ENCODE measurements at places on chromosomes 6 and 20.

DNA sequence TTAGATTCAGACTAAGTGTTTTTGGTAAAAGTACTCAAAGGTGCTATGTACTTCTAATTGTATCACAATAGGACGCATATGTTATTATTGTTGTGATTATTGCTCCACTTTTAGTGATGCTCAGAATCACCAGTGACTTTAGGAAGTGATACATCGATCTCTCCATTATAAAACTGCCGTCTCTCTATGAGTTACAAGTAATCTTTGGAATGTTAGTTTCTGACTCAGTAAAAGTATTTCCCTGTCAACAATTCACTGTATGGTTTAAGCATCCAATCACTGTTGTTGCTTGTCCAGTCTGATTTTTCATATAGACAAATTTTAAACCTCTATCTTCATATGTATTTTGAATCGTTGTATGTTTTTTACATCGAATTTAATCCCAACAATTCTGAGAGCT lies 9.4 kb downstream of the DCBLD1 start:
- DNase-seq = no peak

GRCh38 chr6:110485491-110485890 lies 9.1 kb upstream of the SLC22A16 start:
- DNase-seq = no peak

DNA sequence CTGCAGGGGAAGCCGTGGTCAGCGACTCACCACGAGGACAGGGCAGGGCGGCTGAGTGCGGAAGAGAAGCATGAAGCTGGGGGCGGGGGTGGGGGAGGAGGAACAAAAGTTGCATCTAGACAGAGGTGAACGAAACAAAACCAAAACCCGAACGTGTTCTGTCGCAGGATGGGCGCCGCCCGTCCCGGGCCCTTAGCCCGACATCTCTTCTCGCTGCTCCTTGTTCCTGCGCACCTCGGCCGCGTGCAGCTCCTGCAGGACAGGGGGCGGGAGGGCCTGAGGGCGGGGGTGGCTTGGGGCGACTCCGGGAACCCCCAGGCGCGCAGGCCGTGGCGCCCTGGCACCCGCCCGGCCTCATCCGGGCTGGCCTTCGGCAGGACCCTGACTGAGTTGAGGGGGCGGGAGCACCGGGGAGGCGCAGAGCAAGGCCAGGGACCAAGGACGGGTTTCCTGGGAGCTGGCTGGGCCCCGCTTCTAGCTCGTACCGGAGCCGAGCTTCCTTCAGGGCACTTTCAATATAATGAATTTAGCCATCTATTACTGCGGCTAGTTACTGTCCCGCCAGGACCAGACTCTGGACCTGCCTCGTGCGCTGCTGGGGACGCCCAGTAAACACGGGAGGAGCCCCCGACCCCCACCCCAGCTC lies 12.0 kb downstream of the STMN3 start:
- peak; percentile 57 for DNase-seq

GRCh38 chr6:170052991-170053821 lies 237.7 kb downstream of the DLL1 start:
- no peak for DNase-seq

- no peak for DNase-seq
Observed at GRCh38 chr6:82178759-82179112, 68.8 kb downstream of the IBTK start.

DNA sequence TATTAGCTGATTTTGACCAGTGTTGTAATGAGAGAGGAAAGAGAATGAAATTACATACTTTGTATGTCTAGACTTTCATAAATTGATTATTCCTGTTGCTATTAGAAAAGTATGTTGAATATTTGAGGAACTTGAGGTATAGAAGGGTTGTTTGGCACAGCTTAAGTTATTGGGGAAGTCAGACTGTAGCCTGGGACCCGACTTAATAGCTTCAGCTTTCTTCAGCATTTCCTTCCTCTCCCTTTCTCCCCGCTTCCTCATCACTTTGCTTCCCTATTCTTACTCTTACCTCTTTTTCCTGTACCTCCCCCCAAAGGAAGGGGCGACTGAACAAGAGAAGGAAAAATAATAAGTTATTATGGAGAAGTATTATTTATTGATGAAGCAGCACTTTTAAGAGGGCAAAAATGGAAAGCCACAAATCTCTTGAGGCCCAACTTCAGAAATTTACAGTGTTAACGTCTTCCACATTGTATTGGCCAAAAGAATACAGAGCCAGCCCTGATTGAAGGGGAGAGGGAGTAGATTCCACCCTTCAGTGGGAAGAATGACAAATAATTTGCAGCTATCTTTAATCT lies 7.4 kb downstream of the SENP6 start:
- no peak for DNase-seq

DNA sequence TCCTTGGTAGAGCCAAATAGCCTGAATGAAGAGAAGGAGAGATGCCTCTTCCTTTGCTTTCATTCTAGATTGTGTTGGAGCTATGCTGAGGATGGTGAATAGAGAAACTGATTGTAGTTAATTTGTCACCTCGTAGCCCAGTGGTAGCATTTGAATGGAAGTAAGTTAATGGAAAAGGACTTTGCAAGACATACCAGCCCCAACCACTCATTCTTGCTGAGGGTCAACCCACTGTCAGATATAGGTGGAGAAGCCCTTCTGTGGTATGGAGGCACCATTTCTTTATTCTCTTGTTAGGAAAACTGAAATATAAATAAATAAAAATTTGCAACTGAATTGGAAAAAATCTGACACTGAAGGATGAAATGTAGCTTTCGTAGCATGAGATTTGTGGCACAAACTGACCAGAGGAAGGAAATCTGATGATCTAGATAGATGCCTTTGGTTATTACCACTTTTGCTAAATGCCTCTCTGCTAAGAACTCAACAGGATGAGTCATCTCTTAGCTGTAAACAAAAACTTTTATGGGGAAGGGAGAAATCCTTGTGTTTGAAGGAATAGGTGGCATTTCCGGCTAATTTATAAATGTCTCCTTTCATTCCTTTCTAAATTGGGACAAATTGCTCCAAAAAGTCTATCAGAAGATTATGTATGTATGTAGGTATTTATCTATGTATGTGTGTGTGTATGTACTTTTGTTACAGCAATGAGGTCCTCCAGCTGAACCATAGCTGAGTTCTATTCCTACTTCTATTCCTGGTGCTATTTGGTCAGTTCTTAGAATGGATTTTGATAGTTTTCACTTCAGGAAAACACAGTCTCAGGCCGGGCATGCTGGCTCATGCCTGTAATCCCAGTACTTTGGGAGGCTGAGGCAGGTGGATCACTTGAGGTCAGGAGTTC lies 76.5 kb upstream of the SUPT3H start:
- DNase-seq = no peak

DNA sequence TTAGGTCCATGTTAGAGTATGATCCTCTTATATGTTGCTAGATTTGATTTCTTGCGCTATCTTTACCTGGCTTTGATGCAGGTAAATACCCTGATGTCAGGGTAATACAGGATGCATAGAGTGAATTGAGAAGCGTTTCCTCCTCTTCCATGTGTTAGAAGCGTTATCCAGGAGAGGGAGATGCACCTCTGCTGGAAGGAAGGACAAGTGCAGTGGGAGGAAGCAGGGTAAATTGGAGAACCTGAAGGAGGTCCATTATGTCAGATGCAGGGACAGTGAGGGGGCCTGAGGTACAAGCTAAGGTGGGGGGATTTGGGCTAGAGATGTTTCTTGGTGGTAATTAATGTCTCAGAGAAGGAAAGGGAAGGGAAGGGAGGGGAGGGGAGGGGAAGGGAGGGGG lies 7.7 kb downstream of the SHLD1 start:
- DNase-seq = no peak

DNA sequence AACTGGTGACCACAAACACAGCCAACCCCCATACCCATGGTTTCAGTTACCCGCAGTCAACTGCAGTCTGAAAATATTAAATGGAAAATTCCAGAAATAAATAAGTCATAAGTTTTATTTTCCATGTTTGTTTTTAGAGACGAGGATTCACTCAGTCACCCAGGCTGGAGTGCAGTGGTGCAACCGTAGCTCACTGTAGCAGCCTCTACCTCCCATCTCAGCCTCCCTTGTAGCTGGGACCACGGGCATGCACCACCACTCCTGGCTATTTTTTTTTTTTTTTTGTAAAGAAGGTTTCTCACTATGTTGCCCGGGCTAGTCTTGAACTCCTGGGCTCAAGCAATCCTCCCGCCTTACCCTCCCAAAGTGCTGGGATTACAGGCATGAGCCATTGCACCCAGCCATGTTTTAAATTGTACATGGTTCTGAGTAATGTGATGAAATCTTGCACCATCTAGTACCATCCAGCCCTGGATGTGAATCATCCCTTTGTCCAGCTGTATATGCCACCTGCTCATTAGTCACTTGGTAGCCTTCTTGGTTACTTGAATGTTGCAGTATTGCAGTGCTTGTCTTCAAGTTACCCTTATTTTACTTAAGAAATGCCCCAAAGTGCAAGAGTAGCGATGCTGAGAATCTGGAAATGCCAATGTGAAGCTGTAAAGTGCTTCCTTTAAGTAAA lies 14.5 kb downstream of the CSNK2A1 start:
- no peak for DNase-seq

DNA sequence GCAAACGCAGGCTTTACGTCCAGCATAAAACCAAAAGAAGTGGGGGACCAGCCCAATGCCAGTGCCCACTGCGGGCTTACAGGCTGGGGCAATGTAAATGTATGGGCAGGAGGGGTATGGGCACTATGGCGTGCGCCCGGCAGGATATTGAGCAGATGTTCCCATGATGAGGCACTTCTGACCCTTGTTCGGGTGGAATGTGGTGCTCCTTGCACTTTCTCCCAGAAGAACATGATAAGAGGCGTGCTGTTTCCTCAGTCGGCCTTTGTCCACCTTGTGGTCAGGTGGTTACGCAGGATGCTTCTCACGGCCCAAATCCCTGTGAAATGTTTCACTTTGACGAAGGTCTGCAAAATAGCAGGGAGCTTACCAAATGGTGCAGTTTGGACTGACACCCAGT lies 4.8 kb upstream of the GPR31 start:
- DNase-seq = no peak

GRCh38 chr6:32132110-32132509 lies 2.0 kb upstream of the FKBPL start:
- no peak for DNase-seq

DNA sequence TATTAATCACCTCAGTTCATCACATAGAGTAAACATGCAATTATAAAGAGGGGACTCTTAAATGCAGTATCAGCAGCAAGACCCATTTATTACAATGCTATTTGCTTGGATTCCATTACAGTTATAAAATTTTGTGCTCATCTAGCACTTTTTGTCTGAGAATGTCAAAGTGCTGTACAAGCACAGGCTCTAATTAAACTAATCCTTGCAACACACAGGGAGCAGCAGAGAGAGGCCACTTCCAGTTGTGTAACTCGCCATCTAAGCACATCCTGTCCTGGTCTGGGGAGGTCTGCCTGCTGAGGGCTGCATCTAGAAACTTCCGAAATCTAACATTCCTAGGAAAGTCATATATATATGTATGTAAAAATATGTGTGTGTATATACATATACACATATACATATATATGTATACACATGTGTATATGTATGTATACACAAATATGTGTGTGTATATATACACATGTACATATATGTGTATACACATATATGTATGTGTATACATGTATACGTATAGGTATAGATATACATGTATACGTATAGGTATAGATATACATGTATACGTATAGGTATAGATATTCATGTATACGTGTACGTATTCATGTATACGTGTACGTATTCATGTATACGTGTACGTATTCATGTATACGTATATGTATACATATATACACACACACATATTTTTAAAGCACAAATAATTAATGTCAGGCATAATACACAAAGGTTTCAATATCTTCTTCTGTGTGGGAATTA lies 136.4 kb upstream of the JARID2 start:
- DNase-seq = no peak

- DNase-seq = peak; percentile 60
Observed at GRCh38 chr6:1604158-1605003, 5.3 kb upstream of the FOXC1 start.

DNA sequence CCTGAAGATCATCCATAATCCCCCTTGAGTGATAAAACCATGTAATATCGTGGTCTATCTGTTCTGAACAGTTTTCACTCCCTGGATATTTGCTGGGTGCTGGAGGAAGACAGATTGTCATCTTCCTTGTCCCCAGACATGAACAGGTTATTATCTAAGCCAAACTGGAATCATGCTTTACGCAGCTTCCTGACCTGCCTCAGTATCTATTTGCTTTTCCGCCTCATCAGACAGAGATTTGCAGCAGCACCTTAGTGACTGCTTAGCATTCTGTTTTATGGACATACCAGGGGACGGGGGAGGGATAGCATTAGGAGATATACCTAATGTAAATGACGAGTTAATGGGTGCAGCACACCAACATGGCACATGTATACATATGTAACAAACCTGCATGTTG lies 124.6 kb downstream of the SLC23A2 start:
- no peak for DNase-seq

DNA sequence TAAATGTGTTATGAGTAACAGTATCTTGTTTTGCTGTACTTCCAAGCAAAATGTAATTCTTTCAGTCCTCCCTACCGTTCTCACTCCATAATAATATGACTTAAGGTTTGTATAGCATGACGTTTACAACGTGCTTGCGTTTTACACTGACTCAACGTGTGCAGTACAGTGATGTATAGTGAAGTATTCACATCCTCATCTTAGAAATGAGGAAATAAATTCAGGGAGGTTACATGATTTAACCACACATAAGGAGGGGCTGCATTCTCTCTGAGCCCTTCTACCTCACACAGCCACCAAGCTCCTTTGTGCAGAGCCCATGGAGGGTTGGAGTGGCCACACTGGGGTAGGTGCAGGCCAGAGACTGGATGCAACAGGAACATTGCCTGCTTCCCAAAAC lies 164.5 kb downstream of the MTHFD1L start:
- no peak for DNase-seq

DNA sequence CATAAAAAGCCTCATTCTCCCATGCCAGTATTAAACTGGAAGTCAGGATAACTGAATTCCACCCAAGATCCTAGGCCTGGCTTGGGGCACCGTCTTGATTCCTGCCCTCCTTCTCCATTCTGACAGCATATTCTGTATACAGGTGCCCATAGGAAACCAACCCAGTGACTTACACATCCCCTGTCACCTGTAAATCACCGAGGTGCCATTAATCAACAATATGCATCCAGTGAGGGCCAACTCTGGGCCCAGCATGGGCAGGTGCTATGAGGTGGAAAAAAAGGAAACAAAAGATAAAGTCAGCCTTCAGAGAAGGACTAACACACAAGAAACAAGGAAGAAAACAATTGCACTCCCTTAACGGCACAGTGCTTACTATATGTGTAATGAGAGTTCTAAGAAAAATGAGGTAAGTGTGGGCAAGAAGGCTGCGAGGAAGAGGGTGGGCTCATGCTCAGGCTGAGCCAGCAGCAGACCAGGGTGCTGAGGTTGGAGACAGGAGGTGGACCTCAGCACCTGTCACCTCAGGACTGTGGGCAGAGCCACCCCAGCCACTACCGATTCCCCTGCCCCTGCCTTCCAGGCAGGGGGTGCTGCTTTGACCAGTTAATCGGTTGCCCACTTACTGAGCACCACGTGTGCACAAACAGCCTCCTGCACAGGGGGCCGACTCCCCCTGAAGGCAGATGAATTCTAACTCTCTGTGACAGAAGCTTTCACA lies 105.9 kb downstream of the TRERF1 start:
- no peak for DNase-seq
